Muscle of arm (tissue), 14 donors: ENCODE measurements at places on chromosomes 12 and 14.

DNA sequence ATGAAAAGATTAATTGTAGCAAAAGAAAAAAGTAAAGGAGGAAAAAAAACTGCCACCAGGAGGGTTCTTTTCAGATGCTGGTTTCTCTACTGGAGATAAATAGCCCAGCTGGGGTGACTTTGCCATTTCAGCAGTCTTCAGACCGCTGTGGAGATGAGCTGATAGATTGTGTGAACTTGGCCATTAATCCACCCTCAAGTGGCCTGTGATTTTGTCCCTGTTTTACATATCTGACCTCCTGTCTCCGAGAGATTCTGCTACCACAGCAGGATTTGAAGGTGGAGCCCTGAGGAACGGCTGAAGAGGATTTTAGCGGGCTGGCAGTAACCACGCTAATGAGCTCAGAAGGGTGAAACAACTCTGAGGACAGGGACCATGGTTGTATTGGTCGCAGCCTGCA, 72.7 kb downstream of the WSCD2 start:
- DNase-seq = no peak

DNA sequence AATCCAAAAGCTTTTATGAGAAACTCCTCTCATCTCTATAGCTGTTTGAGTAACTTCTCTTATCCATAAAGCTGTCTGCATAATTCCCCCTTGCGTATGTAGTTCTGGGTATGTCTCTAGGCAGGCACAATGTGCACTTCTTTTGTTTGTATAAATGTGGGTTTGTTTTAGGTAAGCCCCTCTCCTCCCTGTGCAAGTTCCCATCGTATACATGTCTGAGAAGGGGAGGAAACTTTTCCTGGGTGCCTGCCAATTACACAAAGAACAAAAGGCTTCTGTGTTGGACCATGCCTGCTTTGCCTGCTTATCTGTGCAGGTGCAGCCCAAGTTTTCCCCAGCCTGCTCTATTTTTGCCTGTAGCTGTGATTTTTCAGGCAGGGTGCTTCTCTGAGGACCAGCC, 96.7 kb downstream of the CCER1 start:
- DNase-seq = no peak

DNA sequence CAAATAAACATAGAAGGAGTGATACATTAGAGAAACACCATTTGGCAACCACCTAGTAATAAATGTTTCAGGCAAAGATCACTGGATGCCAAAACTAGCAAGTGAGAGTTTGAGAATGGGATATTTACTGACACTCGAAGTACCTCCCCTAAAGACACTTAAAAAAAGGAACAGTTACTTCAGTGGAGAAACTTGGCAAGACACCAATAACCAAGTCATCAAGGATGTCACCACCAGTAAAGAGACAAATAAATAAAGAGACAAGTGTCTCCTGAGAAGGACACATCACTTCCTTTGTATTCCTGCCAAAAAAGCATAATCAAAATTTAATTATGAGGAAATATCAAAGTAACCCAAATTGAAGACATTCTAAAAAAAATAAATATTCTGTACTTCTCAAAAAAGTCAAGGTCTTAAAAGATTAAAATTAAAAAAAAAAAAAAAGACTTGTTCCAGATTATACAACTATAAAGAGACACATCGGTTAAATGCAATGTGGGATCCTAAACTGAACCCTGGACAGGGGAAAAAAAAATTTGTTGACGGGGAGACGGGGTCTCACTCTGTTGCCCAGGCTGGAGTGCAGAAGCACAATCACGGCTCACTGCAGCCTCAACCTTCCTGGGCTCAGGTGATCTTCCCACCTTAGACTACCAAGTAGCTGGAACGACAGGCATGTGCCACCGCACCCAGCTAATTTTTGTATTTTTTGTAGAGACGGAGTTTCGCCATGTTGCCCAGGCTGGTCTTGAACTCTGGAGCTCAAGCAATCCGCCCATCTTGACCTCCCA, 26.4 kb downstream of the TM7SF3 start:
- no peak for DNase-seq

DNA sequence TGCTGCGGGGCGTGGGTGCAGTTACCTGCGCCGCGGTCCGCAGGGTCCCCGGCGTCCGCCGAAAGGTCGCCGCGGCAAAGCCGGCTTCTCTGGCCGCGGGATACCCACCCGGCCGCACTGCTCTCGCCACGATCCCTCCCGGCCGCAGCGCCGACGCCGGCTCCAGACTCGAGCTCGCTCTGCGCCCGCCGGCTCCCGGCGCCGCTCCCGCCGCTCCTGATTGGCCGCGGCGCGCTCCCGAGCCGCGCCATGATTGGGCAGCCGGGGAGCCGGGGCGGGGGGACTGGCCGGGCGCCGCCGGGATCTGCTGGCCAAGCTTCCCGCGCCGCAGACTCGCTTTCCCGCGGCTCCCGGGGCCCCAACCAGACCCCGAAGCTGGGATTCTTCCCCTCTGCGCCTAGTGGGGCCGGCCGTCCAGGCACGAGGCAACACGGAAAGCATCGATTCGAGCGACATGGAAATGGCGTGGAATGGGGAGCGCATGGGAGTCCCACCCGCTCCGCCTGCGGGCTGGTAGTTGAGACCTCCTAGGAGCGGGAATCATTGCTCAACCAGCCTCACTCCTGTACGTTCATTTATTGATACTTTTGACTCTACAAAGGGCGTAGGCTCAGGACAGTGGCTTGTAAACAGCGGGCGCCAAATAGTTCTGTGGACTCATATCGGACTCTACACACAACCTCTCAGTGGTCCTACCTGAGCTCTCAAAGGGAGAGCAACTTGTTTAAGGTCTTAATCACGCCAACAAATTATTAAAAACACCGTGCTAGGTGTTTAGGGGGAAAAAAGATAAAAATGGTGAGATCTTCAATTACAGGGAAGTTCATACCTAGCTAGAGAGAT, 36.4 kb upstream of the STON2 start:
- peak; percentile 72 for DNase-seq

- no peak for DNase-seq
Observed at GRCh38 chr12:22276867-22277266, 57.6 kb downstream of the ST8SIA1 start.

DNA sequence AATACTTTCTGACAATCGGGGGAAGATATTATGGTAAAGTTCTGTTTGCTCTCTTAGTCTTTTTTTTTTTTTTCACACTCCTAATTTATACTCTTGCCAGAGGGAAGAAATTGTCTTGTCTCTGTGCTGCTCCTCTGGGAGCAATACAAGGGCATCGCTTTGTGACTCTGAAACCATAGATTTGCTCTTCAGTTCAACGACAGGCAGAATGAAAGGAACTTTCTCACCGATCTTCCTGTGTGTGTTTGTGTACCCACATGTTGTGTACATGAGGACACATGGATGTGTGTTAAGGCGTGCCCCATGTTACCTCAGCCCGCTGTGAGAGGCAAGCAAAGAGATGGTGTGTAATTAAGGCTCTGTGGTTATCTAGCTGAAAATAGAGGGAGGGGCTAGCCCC, 457.6 kb downstream of the EGLN3 start:
- no peak for DNase-seq

DNA sequence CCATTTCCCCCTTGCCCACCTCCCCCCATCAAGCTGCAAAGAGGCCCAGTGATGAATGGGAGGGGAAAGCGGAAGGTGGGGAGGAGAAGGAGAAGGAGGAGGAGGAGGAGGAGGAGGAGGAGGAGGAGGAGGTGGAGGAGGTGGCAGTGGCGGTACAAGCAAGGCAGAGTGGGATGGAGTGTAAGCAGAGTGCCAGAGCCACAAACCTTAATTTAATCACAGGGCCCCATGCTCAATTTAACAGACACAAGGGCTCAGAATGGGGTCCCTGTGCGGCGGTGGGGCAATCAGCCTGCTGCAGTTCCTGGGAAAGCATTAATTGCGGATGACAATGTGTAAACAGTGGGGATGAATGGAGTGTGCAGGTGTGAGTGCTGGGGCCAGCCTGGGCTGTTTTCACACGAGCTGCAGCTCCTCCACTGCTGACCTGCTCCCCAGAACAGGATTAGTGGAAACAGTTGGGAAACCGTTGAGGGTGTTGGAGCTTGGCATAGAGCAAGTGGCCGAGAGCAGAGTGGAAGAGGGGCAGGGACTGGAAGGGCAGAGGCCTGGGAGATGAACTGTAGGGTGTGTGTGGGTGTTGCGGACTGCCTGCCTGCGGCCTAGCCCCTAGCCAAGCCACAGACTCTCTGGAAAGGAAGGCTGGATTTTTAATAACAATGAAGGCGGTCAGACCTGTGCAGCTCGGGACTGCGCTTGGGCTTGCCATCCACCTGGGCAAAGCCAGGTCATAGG, 36.4 kb upstream of the SMOC1 start:
- no peak for DNase-seq

DNA sequence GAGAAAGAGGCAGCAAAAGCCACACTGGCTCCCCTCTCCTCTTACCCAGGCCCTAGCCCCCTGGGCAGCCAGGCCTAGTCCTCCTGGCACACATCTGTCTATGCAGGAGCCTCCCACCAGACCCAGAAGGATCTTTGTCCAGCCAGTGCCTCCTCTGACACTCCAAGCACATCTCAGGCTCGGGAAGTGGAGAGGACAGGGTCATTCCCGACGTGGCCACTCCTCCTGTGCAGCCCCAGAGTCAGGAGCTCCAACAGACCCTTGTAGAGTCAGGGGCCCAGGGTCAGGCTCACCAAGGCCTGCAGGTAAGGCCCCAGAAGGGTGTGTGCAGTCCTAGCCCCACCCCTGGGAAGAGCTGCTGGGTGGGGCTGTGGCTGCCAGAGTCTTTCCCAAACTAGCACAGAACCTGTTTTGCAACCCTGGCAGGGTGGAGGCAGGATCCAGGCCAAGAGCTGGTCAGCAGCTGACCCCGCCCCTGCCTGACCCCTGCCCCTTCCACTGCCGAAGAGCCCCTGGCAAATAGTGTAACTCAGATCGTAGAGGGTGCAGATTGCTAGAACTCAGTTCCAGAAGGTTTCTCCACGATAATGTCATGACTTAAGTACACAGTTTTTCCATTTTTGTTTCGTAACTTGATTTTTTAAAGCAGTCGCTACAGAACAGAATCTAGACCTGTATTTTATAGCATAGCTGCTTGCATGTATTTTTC, 26.6 kb upstream of the PNMA1 start:
- DNase-seq = no peak

- DNase-seq = no peak
Observed at GRCh38 chr12:50571786-50572185, 67.0 kb downstream of the DIP2B start.

- no peak for DNase-seq
Observed at GRCh38 chr14:62691647-62692489, 353.4 kb downstream of the KCNH5 start.
